Stimulated activated CD4-positive, alpha-beta T cell treated with anti-CD3 and anti-CD28 coated beads, Interleukin-15, amount 100 ng/mL, for 1 hour (primary cell): ENCODE measurements at places on chromosomes 13 and 19.

DNA sequence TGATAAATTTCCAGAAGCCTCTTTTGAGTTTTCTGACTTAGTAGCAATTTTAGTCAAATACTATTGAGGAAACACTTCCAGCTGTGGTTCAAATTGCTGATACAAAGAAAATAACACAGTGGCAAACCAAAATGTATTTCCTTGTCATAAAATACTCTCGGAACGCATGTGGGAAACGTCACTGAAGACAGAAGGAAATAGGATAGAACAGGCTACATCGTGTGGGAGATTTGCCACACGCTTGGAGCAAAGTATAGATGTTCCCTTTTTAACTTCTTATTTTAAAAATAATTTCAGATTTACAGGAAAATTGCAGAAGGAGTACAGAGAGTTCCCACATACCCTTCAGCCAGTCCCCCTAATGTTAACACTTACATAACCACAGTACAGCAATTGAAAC is 88.8 kb downstream of the ING1 start:
- no peak for DNase-seq

DNA sequence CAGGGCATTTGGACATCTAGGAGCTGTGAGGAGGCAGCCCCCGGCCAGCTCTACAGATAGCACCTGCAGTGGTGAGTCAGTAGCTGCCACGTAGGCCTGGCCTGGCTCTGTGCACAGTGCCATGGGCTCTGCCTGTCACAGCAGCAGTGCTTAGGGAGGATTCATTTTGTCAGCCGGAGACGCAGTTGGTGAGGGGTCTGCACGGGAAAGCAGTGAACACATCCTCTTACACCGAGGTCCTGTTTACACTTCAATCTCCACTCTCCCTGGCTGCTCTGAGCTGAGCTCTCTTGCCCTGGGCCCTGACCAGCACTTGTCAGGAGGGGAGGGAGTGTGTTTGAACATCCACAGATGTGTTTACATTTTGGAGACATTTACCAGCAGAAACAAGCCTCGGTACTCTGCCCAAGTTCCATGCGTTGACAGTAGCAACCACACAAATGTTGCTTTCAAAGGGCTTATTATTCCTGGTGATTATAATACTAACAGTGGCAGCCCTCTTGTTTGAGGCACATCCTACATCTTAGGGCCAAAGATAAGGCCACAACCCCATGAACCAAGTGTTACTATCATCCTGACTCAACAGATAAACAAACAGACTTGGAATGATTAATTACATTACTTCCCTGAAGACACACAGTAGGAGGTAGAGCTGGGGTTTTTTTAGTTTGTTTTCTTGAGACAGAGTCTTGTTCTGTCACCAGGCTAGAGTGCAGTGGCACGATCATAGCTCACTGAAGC is 148.9 kb downstream of the USP12 start:
- DNase-seq: no peak

DNA sequence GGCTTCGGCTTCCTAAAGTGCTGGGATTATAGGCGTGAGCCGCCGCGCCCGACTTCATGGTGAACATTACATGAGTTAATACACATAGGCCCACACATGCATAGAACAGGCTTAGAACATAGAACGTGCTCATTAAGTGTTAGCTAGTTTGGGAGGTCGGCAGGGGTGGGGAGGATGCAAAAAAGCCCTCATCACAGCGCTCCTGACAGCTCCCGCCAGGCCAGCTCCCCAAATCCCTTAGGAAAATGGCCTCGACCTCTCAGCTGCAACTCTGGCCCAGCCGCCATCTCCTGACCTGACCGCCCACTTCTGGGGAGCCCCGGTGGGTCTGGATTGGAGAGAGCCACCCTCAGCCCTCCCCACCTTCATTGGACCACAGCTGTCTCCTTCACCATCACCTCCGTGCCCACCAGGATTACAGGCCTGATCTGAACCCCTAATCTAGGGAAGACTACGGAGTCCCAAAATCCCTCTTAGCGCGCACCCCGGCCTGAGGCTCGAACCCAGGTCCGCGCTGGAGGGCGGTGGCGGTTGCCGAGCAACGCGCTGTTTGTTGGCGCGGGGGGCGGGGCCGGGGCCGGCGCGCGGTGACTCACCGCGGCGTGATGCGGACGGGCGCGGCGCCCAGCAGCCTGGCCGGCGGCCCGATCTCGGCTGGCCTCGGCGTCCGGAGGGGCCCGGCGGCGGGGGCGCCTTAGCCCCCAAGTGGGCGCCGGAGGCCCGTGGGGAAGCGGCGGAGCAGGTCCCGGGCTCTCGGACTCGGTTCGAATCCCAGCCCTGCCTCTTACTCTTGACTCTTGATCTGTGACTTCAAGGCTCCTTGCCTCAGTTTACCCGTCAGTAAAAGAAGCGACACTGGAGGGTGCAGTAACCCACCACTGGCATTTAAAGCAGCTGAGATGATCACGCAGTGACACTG is 26.7 kb upstream of the NANOS3 start:
- DNase-seq: peak; percentile 54

DNA sequence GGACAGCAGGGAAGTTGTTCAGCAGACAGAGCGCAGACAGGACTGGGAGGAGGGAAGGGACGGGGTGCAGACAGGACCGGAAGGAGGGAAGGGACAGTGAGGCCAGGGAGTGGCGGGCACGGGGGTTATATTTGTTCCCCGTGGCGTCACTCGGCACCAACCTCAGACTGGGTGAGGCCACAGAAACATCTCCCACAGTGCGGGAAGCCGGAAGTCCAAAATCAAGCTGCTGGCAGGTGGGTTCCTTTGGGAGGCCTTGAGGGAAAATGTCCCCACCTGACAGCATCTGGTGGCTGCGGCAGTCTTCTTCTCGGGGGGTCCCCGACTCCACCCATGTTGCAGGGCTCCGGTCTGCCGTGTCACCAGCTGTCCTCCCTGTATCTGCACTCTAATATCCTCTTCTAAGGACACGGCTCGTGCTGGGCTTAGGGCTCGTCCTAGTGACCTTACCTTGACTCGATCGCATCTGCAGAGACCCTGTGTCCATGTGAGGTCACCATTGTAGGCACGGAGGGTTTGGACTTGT is 133.0 kb downstream of the STK24 start:
- DNase-seq: no peak

DNA sequence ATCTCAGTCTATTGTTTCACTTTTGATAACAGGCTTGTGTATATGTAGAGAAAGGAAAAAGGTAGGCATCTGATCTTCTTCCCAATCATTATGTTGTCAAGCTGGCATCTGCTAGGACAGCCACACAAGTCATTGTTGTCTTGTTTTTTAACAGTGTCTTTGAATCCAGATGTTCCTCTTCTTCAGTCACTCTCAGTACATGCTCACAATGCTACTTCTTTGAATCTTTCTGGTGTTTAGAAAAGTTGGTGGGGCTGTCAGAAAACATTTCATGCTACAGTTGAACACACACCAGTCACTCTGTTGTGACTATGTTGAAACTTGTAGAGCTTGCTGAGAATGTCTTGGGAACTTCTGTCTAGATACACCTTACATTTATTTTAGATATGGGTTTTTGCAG is 1231.4 kb upstream of the MIR17HG start:
- no peak for DNase-seq

DNA sequence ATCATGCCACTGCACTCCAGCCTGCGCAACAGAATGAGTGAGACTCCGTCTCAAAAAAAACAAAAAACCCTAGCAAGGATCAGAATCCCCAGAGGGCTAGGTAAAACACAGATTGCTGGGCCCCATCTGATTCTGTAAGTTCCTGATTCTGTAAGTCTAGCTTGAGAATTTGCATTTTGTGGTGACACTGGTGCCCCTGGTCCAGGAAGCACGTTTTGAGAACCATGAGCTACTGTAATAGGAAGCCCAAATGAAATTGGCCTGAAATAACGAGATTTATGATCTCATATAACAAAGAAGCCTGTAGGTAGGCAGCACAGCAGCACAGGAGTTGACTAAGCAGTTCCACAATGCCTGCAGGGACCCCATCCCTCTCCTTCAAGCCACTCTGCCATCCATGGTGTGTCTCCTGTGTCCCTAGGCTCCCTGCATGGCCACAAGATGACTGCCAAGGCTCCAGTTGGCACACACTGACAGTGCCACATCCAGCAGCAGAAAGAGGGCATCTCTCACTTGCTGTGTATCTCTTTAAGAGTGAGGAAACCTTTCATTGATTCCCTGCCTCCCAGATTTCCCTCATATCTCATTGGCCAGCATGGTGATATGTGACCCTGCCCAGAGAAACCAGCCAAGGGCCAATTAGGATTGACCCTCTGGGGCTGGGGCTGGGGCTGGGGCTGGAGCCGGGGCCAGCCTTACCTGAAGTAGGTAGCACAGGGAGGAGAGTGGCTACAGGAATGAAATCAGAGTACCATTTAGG is 21.7 kb downstream of the SIPA1L3 start:
- no peak for DNase-seq

- DNase-seq: no peak
Observed at GRCh38 chr13:74256969-74257368, 122.8 kb upstream of the KLF12 start.

- DNase-seq: no peak
Observed at GRCh38 chr13:64371045-64371444, 2859.1 kb downstream of the PCDH9 start.

DNA sequence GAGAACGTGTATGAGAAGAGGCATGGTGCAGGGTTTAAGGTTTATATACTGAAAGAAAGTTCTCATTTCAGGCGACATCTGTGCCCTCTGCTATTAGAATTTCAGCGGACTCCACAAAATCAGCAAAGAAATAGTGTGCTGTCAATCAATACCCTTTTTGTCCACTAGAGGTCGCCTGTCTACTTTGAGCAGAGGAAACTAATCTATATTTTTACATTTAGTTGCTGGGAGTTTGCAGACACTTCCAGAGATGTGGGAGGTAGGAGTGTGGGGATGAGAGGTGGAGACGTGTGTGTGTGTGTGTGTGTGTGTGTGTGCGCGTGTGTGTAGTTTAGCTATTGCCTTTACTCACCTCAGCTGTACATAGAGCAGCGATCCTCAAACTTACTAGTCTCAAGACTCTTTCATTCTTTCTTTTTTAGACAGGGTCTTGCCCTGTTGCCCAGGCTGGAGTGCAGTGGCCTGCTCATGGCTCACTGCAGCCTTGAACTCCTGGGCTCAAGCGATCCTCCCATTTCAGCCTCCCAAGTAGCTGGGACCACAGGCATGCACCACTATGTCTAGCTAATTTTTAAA is 9.7 kb downstream of the INAFM1 start:
- no peak for DNase-seq

- DNase-seq: no peak
Observed at GRCh38 chr19:32349051-32349450, 3.6 kb downstream of the ZNF507 start.

DNA sequence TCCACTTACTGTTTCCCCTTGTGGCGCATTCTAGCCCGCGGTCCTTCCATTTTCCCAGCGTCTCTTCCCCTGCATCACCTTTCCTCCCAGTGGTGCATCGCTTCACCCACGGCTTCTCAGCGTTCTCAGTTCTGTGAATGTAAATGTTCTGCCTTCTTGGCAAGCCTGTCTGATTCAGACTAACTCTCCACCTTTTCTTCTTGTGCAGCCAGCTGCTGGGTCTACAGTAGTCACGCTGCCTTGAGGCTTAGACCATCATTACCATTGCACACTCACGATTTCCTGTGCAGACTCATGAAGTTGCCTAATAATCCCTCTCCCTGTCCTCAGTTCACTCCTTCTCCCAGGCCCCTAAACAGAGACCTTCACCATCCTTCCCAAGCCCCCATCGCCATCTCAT is 75.0 kb downstream of the DHRS12 start:
- no peak for DNase-seq

- no peak for DNase-seq
Observed at GRCh38 chr19:33580645-33581037, 41.1 kb upstream of the CHST8 start.

GRCh38 chr13:108463340-108463739 is 166.1 kb upstream of the MYO16 start:
- no peak for DNase-seq

DNA sequence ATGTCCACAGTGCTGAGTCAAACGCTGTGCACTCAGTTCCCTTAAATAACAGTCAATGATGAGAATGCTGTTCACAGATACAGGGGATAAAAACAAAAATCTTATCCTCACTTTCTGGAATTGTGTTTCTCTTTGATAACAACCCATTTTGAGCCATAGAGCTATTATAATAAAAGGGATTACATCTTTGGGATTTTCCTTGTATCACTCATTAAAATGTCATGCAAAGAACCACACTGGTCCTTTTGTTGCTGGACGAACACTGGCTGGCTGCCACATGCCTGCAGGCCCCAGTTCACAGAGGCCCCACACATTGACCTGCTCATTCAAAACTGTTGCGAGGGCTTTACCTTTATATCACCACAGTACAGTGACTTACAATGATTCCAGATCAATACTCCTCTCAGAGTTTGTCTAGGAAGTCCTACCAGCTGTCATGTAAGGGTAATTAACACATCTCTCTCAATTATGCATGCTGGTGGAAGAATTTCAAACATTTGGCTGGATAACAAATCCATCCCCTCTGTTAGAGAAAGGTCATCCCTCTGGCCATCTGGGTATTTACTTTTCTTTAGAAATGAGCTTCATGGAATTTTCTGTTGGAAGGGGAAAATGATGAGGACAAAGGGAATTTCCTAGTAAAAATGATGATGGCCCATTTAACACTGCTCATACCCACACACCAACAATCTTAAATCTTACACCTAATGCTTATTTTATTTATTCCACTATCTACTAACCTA is 85.9 kb downstream of the MBNL2 start:
- no peak for DNase-seq

DNA sequence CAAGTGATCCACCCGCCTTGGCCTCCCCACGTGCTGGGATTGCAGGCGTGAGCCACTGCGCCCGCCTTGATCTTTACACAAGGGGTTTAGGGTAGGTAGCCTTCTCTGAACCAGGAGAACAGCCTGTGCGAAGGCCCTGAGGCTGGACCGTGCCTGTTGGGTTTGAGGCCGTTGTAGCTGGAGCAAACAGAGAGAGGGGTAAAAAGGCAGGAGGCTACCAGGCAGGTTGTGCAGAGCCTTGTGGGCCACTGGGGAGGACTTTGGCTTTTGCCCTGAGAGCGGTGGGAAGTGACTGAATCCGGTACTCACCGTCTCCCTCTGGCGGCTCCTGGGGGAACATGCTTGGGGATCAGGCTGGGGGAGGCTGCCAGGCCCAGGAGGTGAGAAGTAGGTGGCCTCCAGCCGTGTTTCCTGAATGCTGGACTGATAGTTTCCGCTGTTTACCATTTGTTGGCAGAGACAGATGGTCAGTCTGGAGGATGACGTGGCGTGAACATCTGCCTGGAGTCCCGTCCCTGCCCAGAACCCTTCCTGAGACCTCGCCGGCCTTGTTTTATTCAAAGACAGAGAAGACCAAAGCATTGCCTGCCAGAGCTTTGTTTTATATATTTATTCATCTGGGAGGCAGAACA is 24.6 kb downstream of the SPC24 start:
- DNase-seq: peak; percentile 45
